ENCODE measurements at places on chromosomes 1 and 21. TPM values are rescaled to one million over a fixed set of nuclear protein-coding genes. Genes with fewer than 3 reads are reported as not detected.

Gene UBR4
- total RNA-seq = 142 TPM

Gene CHI3L1
- 3.0 TPM for total RNA-seq

Gene SELENBP1
- total RNA-seq = 70.5 TPM

Gene IL20
- not detected for total RNA-seq

Gene NR0B2
- not detected for total RNA-seq

Gene PLA2G2A
- 0.27 TPM for total RNA-seq

Gene F13B
- not detected for total RNA-seq

Gene FLG
- total RNA-seq = under 0.01 TPM

Gene HMGCS2
- total RNA-seq = not detected

Gene GPR153
- total RNA-seq = 10.9 TPM

Gene CDK18
- total RNA-seq = 0.27 TPM

Gene LRRIQ3
- 1.3 TPM for total RNA-seq

Gene QSOX1
- 261 TPM for total RNA-seq

Gene HOOK1
- total RNA-seq = not detected

Gene FCRL5
- not detected for total RNA-seq

Gene HCRTR1
- total RNA-seq = 0.18 TPM

Gene LAMC2
- total RNA-seq = 2.0 TPM

Gene AUNIP
- total RNA-seq = 4.8 TPM

Gene TOR1AIP2
- total RNA-seq = 105 TPM

Gene OR14K1
- not detected for total RNA-seq

Gene HCN3
- total RNA-seq = 0.08 TPM

Gene C1orf94
- total RNA-seq = not detected

Gene SPRR1A
- not detected for total RNA-seq

Gene FAM20B
- 41.5 TPM for total RNA-seq

Data from fibroblast of the aortic adventitia (primary cell).